ENCODE measurements at places on chromosomes 7 and 10.
A peak's percentile ranks its signal among the peaks of the same experiment; 100 is the strongest.

GRCh38 chr10:63887023-63887589, 365.9 kb downstream of the REEP3 start:
- DNase-seq, result no peak

DNA sequence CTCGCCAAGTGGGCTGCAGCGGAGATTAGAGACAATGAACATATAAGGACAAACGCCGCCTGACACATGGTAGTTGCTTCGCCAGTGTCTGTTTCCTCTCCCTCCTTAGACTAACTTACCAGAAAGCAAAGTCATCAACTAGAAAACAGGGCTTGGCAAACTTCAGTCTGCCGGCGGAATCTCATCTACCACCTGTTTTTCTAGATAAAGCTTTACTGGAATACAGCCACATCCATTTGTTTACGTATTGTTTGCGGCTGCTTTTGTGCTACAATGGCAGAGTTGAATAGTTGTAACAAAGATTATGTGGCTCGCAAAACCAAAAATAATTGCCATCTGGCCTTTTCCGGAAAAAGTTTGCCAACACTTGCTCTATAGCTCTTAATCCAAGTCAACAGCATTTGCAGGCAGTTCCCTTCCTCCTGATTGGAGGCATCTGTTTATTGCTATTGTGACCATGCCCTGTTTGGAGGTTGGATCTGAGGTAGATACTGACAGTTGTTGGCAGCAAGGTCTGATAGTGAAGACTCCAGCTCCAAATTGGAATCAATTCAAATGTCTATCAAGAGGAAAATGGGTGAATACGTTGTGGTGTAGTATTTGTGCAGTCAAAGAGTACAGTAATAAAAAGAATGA, 260.6 kb downstream of the POU6F2 start:
- DNase-seq, result no peak

GRCh38 chr10:97705006-97705670, 8.4 kb upstream of the MARVELD1 start:
- DNase-seq, result no peak

GRCh38 chr10:23723796-23724195, 284.9 kb downstream of the OTUD1 start:
- no peak for DNase-seq

- no peak for DNase-seq
Observed at GRCh38 chr10:78170026-78170475, 136.4 kb downstream of the RPS24 start.

- no peak for DNase-seq
Observed at GRCh38 chr7:31261341-31261740, 79.2 kb downstream of the NEUROD6 start.

GRCh38 chr10:1654811-1655356, 82.4 kb downstream of the ADARB2 start:
- no peak for DNase-seq

DNA sequence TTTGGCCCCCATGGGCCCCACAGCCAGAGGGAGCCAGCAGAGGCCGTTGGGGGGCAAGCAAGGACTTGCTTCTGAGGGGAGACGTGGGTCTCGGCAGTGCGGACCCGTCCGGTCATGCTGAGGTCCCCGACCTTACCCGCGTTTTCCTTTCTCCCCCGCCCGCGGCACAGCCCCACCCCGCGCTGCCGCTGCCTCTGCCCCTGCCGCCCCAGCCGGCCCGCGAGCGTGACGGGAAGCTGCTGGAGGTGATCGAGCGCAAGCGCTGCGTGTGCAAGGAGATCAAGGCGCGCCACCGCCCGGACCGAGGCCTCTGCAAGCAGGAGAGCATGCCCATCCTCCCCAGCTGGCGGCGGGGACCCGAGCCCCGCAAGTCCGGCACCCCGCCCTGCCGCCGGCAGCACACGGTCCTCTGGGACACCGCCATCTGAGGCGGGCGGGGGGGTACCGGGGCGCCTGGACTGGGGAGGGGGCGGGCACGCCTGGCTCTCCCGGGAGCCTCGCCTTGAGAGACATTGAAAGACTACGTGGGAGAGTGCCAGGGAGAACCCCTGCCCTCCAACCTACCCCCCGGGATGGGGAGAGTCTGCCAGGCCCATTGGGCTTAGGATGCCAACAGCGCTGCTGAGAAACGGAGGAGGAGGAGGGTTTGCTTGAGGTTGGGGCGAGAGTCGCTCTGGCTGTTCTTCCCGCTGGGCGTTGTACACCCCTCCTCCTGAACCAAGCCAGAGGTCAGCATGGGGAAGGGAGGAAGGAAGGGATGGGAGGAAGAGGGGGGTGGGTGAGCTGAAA, 9.9 kb downstream of the NYAP1 start:
- DNase-seq, result peak; percentile 41

GRCh38 chr10:91564026-91564425, 68.8 kb downstream of the PPP1R3C start:
- no peak for DNase-seq

DNA sequence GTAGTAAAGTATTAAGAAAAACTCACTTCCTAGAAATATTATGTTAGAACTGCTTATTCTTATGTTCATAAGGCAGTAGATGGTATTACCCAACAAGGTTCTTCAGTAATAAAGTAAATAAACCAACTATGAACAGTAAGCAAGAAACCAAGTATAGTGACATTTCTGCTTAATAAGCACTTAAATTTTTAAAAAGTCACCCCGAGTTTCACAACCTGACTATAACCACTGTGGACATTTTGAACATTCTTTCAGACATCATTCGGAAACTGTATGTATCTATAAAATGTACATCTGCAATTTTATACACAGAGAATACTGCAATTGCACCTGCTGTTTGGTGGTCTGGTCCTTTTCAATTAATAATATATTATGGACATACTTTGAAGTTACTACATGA, 1073.6 kb downstream of the XPNPEP1 start:
- no peak for DNase-seq

- no peak for DNase-seq
Observed at GRCh38 chr10:114957673-114958072, 19.7 kb downstream of the TRUB1 start.

- DNase-seq, result no peak
Observed at GRCh38 chr10:125692196-125692595, 9.2 kb upstream of the TEX36 start.

DNA sequence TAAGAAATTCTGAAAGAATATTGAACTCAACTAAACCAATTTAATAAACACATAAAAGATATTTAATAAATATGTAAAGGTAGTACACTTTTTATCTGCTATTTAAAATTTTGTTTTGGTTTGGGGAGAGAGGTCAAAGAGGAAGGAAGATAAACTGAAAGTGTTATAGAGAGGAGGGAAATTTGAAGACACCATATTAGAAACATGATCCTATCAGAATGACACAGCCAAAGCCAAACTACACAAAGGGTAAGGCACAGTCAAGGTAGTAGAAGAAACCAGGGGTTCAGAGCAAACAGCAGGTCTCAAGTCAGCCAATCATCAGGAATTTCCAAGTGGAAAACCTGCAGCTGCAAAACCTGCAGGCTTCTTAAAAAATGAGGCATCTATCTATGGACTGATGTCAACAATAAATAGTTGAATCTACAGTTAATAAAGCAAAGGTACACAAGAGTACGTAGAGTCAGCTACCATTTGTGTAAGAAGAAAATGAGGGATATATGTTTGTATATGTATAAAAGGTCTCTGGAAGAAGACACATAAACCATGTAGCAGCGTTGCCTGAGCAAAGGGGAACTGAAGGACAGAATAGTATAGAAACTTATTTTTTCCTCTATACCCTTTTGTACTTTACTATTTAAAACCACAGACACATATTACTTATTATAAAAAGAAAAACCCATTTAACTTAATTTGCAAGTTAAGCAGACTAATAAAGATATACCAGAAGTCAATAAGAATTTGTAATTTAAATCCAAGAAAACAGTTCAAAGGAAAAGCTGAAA, 10.0 kb downstream of the ZNF800 start:
- no peak for DNase-seq

DNA sequence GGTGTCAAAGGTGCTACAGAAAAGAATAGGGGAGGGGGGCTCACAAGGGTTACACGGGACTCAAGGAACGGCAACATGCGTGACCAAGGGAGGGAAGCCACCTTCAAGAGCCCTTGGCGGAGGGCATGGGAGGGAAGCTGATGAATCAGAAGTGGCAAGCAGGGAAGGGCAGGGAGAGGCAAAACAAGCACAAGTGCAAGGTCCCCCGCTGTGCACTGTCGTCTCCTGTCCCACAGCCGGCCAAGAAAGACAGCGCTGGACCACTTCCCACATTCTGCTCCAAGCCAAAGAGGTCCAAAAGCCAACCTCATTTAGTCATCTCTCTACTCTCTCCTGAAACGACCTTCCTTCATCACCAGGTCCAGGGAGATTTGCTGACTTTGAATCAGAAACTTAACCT, 102.7 kb downstream of the CALN1 start:
- no peak for DNase-seq

- no peak for DNase-seq
Observed at GRCh38 chr7:28356619-28357018, 55.7 kb upstream of the CREB5 start.

- DNase-seq, result no peak
Observed at GRCh38 chr7:88391247-88391646, 84.6 kb upstream of the STEAP4 start.

- no peak for DNase-seq
Observed at GRCh38 chr10:125489731-125490130, 193.2 kb downstream of the TEX36 start.

DNA sequence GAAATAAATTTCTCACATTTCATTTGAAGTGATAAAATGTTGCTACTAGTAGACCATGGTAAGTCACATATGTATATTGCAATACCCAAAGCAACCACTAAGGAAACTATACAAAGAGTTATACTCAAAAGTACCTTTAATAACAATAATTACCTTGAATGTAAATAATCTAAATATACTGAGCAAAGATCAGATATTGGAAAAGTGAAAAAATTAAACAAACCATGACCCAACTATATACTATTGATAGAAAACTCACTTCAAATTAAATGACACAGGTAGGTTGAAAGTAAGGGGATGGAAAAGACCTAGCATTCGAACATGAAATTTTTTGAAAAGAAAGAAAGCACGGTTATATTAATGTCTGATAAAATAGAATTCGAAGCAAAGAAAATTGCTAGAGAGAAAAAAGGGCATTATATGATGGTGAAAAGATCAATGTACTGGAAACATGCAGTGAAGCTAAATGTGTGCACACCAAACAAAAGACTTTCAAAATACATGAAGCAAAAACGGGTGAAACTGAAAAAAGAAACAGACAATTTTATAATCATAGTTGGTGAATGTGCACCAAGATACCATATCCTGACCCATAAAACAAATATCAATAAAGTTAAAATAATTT, 29.1 kb downstream of the TFPI2 start:
- no peak for DNase-seq

- no peak for DNase-seq
Observed at GRCh38 chr10:29160150-29160617, 128.7 kb upstream of the LYZL1 start.

DNA sequence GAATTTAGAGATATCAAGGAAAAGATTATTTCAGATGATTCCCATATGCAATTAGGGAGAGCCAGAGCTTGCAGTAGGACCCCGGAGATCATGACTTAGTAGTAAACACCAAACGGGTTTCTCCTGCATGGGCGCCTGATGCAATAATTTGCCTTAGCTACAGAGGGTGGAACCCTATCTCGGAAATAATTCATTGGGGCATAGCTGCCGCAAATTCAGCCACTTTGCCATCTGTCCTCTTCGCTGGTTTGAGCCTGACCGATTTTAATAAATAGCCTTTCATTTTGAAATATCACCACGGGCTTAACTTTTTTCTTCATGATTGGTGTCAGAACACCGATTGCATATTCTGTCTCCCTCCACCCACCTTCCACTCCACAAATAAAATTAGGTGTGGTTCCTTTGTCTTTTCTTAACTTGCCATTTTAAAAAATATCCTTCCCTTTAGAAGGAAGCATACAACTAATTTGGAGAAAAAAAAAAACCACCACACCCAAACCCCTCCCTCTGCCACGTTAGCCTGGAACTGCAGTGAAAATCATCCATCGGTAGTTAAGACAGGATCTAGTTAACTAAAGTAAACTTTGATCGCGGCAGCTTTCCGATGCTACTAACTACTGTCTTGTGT, 1.4 kb downstream of the GARS1 start:
- no peak for DNase-seq
